RWPE1 (cell line): ENCODE measurements at places on chromosomes 16 and 17.
A peak's percentile ranks its signal among the peaks of the same experiment; 100 is the strongest.

DNA sequence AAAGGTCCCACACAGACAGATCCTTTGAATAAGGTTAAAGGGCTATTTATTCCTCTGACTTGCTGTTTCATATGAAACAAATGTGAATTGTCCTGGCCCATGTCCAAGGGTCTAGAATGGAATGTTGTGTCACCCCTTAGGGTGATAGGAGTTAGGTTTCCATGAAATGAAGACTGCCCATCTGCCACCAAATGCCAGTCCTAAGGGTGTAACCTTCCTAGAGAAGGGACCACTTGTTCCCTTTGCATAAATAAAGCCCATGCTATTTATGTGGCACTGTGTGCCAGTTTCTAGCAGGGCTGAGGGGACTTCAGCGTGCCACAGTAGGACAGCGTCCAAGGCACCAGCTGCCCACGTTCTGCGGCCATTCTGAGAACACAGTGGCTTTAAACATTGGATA, 171.3 kb downstream of the ABCA8 start:
- no peak for DNase-seq

DNA sequence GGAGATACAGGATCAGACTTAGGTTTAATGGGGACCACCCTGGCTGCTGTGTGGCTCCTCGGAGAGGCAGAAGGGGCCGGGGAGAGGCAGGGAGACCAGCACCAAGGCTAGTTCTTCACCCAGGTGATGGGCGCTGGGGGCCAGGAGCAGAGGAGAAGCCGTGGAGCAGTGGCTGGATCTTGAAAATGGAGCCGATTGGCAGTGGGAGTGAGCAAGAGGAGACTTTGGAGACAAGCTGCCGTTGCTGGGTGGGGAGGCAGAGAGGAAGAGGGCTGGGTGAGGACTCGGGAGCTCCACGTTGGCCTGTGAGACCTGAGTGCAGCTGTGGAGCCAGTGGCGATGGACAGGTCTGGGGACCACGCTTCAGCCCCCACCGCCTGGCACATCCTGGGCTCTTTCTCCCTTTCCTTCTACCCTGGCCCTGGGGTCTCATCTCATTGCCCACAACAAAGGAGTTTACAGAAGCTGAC, 9.0 kb downstream of the RAB11FIP4 start:
- DNase-seq: no peak

DNA sequence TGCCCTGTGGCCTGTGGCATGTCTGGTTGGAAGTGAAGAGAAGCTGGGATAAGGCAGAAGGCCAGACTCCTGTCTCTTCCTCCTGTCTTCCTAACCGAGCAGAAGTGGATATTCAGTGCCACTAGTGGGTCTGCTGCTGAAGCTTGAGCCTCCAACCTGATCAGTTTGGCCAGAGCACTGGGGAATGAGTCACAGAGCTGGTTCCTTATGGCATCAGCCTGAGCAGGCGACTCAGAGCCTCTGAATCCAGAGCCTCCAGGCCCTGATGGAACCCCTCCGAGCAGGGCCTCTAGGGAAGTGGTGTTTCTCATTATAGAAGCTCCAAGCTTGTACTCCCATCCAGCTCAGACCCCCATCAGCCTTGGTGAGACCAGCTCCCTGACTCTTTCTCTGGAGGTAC, 2.0 kb downstream of the WSCD1 start:
- no peak for DNase-seq

DNA sequence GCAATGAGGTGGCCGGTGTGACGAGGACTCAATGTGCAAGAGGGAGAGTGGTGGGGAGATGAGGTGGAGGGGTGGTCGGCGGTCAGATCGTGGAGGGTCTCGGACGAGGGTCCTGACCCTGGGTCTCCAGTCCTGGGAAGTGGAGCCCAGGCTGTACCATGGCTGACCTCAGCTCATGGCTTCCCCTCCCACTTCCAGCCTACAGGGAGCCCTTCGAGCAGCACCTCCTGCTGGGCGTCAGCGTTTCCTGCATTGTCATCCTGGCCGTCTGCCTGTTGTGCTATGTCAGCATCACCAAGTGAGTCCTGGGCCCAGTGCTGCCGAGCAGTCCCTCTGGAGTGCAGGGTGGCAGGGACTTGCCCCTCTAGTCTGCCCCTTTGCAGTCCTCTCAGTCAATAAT, 41.8 kb downstream of the IL4R start:
- DNase-seq: no peak

GRCh38 chr16:85561248-85562092, 51.7 kb upstream of the GSE1 start:
- no peak for DNase-seq

GRCh38 chr16:13041180-13041579, 139.8 kb downstream of the SHISA9 start:
- no peak for DNase-seq

- peak; percentile 94 for DNase-seq
Measured at GRCh38 chr17:41653892-41654677, 29.7 kb upstream of the KRT17 start.

DNA sequence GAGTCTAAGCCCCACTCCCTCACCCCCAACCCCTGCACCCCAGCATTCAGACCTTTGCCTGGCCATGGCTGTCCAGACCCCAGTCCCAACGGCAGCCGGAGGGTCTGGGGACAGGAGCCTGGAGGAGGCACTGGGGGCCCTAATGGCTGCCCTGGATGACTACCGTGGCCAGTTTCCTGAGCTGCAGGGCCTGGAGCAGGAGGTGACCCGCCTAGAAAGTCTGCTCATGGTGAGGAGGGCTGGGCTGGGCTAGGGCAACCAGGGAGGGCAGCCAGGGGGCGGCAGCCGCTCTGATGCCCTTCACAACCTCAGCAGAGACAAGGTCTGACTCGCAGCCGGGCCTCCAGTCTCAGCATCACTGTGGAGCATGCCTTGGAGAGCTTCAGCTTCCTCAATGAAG, 14.4 kb downstream of the RIPOR1 start:
- no peak for DNase-seq

DNA sequence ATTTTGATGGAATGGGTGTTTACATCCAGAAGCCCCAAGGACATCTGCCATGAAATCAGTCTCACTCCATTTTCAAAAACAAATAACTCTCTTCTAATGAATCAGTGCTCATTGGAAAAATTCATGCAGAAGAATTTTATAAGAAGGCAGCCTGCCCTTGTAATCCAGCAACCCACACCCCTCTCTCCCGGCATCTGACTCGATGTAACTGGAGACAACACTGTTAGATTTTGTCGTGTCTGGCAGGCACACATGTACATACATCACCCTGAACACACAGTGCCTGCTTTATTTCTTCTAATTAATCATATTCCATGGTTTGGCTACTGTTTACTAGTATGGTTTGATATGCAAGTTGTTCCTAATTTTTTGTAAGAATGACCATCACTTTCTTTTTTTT, 11.9 kb upstream of the PLD6 start:
- no peak for DNase-seq

GRCh38 chr17:1617620-1618174, 10.9 kb downstream of the SLC43A2 start:
- DNase-seq: peak; percentile 49

DNA sequence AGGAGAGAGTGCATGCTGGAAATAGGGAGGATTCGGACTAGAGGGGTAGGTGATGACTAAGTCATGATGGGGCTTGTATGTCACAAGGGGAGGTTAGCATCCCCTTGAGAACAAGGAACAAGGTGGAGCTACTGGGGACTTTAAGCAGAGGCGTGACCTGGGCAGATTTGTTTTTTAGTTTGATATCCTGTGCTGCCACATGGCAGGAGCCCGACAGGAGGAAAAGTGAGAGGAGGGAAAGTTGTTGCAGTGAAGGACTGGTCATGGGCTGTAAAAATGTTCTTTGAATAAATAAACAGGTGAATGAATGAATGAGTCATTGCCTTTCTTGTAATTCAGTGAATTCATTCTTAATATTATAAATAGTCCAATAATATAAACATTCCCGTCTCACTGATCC, 365.1 kb upstream of the CDH5 start:
- no peak for DNase-seq

DNA sequence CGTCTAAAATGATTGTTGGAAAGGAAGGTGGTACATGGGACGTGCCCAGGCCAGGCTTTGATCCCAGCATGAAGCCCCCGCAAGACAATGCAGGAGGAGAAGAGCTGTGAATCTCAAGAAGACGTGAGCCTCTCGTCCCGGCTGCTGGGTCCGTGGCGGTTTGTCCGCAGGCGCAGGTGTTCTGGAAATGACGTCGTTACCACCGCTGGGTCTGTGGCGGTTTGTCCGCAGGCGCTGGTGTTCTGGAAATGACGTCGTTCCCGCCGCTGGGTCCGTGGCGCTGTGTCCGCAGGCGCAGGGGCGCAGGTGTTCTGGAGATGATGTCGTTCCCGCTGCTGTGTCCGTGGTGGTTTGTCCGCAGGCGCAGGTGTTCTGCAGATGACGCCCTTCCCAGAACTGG, 14.1 kb downstream of the SPG7 start:
- DNase-seq: no peak
